ENCODE measurements at places on chromosomes 3 and 15. TPM values are rescaled to one million over a fixed set of nuclear protein-coding genes. Genes with fewer than 3 reads are reported as not detected.
A peak's percentile ranks its signal among the peaks of the same experiment; 100 is the strongest.

- DNase-seq = no peak
Measured at GRCh38 chr3:31067004-31067403, 172.5 kb upstream of the GADL1 start.

FSIP1 gene
- 0.79 TPM for total RNA-seq

GRCh38 chr15:82536409-82537350 is 3.6 kb downstream of the RPS17 start:
- DNase-seq = no peak

GOLGA8J gene
- total RNA-seq = not detected

DNA sequence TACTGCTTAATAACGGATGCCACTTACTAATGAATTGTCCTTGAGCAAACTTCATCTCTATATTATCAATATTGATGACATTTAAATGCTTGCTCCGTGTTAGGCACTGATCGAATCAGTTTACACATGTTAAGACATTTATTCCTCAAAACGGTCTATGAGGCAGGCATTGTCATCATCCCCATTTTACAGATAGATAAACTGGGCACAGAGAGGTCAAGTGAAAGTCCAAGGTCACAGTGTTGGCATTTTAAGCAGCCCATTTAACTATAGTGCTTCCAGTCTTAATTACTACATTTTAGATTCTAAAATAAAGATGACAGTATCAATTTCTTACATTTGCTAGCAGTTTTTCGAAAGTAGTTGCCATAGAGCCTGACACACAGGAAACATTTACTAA is 966 bp upstream of the ABI3BP start:
- no peak for DNase-seq

GRCh38 chr15:71654042-71654719 is 156.2 kb upstream of the NR2E3 start:
- no peak for DNase-seq

- DNase-seq = no peak
Measured at GRCh38 chr15:28037969-28038590, 61.0 kb downstream of the OCA2 start.

CHST13 gene
- 0.31 TPM for total RNA-seq

MRPL46 gene
- total RNA-seq = 17.0 TPM

GRCh38 chr15:93895976-93896770 is 335.2 kb upstream of the MCTP2 start:
- DNase-seq = no peak

SHQ1 gene
- 24.8 TPM for total RNA-seq

HCN4 gene
- total RNA-seq = not detected

DNA sequence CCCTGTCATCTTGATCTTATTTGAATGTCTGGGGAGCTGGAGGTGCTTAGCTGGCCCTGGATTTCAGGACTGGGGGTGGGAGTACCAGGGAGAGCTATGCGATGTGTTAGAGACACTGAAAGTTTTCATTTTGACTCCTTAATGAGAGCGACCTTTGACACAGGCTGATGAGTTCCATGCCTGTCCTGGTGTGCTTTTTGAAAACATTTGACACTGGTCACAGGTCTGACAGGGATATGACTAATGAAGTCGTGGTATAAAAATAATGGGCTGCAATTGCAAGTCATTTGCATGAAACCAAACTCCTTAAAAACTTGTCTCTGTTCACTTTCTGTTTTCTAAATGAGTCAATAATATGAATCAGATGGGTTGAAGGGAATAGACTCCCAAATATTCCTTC is 81.9 kb downstream of the MECOM start:
- DNase-seq = no peak

CEP152 gene
- total RNA-seq = 2.7 TPM

DNA sequence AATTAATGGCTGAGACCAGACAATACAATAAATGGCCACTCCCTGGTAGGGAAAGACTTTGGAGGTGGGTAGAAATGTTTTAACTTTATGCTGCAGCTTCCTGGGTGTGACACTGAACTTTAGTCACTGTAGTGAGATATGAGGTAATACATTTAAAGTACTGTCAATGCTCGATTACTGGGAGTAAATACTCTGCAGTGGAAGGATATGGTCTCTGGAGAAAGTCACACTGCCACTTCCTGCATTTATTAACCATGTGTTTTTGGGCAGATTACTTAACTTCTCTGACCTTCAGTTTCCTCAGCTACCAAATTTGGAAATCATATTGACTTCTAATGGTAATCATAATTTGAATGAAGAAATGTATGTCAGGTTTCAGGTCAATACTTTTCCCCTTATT is 317.1 kb upstream of the TGFBR2 start:
- DNase-seq = no peak

BFSP2 gene
- total RNA-seq = not detected

DNA sequence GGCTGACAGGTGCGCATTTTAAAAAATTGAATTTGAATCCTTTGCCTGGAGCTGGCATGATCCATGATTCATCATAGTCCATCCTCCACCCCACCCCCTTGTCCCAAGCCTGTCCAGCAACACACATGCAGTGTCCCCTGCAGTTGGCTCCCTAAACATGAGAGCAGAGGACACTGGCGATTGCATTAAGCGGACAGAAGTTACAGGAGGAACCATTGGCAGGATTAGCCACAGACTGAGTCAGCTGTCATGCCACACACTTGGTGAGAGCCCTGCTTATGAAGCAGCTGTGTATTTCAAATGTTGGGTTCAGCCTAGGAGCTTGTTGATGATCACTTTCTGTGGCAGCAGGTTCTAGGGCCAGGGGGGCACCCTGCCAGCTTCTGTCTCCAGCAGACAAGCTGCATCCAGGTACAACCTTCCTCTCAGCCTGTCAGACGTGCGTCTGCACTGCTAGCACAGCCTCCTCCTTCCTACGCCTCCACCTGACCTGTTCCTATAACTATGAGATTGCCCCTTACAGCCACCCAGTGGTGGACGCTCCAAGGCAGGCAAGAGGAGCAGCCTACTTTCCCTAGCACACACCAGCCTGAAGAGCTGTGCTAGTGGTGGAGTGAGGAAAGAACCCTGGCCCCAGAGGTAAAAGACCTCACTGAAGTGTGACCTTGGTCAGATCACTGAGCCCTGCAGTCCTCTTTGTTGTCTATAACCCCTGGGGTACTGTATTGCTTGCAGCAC is 121.9 kb downstream of the SLCO3A1 start:
- DNase-seq = no peak

FAM81A gene
- total RNA-seq = 1.00 TPM

MAP2K5 gene
- total RNA-seq = 4.0 TPM

- peak; percentile 95 for DNase-seq
Measured at GRCh38 chr15:74326746-74327145, 40.7 kb downstream of the CYP11A1 start.

- no peak for DNase-seq
Measured at GRCh38 chr3:14138109-14138877, 13.4 kb downstream of the TMEM43 start.

DNA sequence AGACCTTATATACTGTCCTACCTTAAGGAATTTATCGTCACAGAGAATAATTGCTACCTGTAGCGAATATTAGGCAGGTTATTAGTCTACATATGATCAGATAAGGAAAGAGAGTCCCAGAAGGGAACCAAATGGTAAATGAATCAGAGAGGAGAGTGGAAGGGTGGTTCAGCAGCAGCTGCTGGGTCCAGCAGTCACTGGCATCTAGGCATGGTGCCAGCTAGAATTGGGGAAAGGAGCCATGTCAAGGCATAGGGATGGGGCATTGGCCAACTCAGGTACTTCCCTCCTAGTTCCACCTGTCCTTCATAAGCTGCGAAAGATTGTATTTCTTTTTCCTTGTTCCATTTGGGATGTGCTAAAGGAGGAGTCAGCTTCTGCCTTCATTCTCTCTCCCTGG is 23.4 kb downstream of the HACD3 start:
- no peak for DNase-seq

IL5RA gene
- 1.3 TPM for total RNA-seq

DNA sequence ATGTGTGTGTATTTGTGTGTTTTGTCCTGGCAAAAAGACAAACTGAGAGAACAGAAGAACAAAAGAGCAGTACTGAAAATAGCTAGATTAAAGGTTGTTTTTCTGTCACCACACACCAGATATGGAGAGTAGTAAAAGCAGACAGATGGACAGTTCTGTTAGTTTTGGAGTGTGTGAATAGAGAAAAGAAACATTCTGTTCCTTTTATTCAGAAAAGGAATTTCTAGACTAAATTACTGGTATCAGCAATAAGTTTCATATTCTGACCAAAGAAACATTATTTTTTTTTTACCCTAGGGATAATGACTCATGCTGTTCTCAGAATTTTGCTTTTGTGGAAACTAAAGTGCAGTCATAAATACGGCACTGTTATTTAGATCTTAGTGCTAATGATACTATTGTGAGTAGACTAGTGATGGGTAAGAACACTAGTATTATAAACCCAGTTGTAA is 32.9 kb downstream of the PIK3CA start:
- no peak for DNase-seq

GRCh38 chr3:176953106-176954060 is 243.9 kb downstream of the TBL1XR1 start:
- DNase-seq = peak; percentile 50

PP2D1 gene
- not detected for total RNA-seq

GRCh38 chr3:133472242-133472641 is 72.4 kb downstream of the BFSP2 start:
- no peak for DNase-seq

- DNase-seq = no peak
Measured at GRCh38 chr3:82103241-82103640, 341.8 kb upstream of the GBE1 start.

DNA sequence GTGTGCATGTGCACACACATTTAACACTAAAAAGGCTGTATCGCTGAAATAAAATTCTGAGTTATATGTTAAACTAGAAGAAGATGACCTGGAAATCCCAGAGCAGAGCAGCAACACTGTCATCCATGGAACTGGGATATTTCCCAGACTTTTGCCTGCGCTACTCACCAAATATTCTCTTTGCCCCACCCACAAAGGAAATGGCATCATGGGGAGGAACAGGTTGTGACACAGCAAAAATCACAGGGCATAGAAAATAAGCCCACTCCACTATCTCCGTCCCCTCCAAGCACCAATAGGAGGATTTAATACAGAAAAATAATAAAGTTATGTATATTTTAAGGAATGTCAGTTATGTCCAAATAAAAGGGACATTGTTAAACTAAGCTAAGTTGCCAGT is 71.7 kb downstream of the COL8A1 start:
- DNase-seq = no peak

GRCh38 chr3:100893590-100893989 is 99.6 kb downstream of the ABI3BP start:
- DNase-seq = no peak

- DNase-seq = no peak
Measured at GRCh38 chr3:66259566-66260255, 38.9 kb downstream of the SLC25A26 start.

GRCh38 chr3:72919520-72919919 is 31.7 kb downstream of the GXYLT2 start:
- no peak for DNase-seq

DNA sequence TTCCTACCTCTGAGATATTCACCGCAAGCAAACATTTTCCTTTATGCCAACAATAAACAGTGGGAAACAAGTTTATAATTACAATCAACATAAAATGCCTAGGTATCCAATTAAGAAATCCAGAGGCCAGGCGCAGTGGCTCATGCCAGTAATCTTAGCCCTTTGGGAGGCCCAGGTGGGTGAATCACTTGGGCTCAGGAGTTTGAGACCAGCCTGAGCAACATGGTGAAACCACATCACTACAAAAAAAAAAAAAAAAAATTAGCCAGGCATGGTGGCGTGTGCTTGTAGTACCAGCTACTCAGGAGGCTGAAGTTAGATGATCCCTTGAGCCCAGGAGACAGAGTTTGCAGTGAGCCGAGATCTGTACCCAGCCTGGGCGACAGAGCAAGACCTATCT is 17.3 kb downstream of the TBC1D2B start:
- no peak for DNase-seq

DNA sequence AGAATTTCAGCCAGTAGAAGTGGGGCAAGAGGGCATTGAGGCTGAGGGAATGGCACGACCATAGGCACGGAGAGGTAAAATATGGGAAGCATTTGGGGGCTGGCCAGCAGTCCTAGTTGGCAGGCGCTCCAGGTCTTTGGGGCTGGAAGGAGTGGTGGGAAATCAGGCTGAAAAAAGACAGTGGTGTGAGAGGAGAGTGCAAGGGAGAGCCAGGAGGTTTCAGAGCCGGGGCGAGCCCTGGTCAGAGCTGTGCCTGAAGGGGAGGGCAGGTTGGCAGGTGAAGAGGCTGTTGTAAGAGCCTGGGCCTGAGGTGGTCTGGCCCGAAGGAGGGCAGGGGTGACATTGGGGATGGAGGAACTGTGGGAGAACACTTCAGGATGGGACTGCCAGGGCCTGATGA is 1.6 kb upstream of the IDH3A start:
- no peak for DNase-seq

SKOR1 gene
- total RNA-seq = 0.36 TPM

- DNase-seq = no peak
Measured at GRCh38 chr3:99143493-99143892, 242.0 kb upstream of the DCBLD2 start.

HHATL gene
- 0.25 TPM for total RNA-seq

- DNase-seq = no peak
Measured at GRCh38 chr3:153355559-153355958, 193.5 kb downstream of the RAP2B start.

UCN2 gene
- total RNA-seq = 0.18 TPM

DNA sequence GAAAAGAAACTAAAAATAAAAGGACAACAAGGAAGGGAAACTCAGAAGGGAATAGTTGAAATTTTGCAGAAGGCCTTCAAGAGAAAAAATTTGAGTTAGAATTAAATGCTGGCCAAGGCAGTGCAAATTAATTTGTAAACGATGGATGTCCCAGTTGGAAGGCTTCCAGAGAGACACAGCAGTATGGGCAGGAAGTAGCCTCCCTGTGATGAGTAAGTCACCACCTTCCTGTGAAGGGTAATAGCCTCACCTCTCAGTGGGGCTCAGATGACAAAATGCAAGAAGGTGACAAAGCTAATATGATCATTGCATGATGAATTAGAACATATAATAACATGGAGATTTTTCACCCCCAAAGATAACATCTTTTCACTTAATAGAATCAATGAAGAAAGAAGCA is 27.3 kb upstream of the TMCO5A start:
- no peak for DNase-seq

VGLL3 gene
- total RNA-seq = 34.3 TPM

DNA sequence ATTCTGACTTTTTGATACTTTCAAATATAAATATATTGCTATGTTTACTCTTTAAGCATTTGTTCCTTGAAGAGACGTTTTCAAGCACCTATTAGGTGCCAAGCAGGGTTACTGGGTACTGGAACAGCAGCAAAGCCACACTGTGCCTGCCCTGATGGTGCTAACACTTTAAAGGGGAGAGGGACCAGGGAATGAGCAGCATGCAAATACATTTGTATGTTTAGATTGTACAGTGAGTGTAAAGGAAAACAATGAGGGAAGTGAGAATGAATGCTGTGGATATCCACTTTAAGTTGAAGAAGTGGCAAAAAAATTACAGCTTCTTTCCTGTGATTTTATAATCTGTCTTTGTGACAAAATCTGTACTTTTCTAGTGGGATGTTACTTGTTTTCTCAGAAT is 400.2 kb upstream of the ATP11B start:
- DNase-seq = no peak
